ENCODE measurements at places on chromosomes 4 and X. TPM values are rescaled to one million over a fixed set of nuclear protein-coding genes. Genes with fewer than 3 reads are reported as not detected.

DNA sequence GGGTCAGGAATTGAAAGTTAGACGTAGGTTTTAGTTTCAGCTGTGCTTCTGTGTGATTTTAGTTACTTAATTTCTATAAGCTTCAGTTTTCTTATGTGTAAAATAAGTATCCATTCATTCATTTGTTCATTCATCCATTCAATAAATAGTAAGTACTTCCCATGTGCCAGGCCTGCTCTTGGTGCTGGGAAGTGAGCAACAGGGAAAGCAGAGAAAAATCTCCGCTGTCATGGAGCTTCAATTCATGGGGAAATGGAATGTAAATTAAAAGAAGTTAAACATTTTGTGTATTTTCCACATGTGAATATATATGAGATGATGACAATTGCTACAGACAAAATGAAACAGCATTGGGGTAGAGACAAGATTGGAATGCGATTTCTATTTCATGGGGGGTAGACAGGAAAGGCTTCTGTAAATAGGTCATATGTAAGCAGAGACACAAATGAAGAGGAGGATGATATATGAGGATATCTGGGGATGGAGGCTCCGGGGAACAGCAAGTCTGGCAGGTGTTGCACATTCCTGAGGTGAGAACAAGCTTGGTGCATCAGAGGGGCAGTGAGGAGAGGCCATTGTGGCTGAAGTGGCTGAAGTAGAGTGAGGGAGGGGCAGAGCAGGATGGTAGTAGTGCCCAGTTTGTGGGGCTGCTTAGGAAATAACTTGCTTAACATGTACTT, 66.2 kb downstream of the FHIP1A start:
- no peak for DNase-seq

- no peak for DNase-seq
Observed at GRCh38 chrX:41900321-41900720, 23.0 kb downstream of the CASK start.

GRCh38 chr4:26736621-26737020, 124.0 kb upstream of the STIM2 start:
- no peak for DNase-seq

The STPG2 gene
- total RNA-seq = not detected

The SEC24B gene
- 27.2 TPM for total RNA-seq

The MAGEC3 gene
- total RNA-seq = not detected

All from esophagus squamous epithelium (tissue), 5 donors.